ENCODE measurements at places on chromosomes 7 and 10.

- no peak for DNase-seq
These were observed 131.0 kb upstream of the GAD2 start for GRCh38 chr10:26085549-26085948.

DNA sequence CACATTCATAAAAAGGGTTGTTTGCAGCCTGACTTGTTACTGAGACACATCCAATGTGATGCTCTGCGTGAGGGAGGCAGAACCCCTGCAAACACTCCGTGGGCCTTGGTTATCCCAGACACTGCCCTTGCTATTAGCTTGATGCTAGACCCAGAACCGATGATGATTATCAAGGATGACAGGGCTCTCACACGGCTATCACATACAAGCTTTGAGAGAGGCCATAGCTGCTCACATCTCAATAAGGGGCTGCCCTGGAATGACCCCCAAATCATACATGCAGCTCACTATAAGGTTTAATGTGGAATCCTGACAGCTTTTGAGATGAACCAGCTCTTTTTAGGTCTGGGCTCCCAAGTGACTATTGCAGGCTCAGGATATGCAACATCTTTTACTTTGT lies 44.4 kb upstream of the TCERG1L start:
- DNase-seq, result no peak

GRCh38 chr10:119273413-119273812 lies 66.0 kb downstream of the GRK5 start:
- DNase-seq, result no peak

DNA sequence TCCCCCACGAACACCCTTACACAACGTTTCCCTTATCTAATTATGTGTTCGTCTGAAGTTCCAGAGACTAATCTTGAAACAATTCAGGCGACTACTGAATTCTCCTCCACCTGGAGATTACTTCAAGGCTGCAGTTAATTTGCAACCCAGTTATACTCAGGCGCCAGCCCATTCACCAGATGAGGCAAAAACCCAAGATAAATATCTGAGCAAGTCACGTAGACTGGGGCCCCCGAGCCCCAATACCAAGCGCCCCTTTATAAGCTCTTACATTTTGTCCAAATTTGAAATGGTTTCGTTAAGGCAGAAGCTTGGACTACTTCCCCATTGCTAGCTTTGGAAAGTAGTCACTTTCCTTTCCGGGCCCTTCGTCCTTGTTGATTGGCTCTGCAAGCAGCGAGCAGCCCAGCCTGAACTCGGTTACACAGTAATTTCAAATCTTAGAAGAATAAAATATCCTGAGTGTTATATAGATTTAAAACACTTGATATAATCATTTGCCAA lies 1.2 kb downstream of the TPK1 start:
- DNase-seq, result peak; percentile 6

- DNase-seq, result no peak
These were observed 159.0 kb downstream of the SND1 start for GRCh38 chr7:127810696-127811660.

DNA sequence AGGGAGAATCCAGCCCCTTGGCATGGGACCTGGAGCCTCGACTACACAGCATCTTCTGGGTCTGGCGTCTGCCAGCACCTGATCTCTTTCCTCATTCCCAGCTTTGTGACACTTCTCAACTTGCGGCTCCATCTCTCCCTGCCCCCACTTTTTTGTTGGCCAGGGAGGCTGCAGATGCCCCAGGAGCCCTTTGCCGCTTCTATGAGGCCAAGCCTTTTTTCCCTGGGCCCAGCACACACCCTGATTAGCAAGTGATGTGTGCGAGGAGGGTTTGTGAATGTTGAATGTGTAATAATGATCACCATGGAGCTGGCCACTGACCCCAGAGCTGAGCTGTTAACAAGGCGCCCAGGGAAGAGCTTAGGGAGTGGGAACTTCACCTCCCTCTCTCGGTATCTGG lies 4.4 kb downstream of the EVX1 start:
- DNase-seq, result no peak

DNA sequence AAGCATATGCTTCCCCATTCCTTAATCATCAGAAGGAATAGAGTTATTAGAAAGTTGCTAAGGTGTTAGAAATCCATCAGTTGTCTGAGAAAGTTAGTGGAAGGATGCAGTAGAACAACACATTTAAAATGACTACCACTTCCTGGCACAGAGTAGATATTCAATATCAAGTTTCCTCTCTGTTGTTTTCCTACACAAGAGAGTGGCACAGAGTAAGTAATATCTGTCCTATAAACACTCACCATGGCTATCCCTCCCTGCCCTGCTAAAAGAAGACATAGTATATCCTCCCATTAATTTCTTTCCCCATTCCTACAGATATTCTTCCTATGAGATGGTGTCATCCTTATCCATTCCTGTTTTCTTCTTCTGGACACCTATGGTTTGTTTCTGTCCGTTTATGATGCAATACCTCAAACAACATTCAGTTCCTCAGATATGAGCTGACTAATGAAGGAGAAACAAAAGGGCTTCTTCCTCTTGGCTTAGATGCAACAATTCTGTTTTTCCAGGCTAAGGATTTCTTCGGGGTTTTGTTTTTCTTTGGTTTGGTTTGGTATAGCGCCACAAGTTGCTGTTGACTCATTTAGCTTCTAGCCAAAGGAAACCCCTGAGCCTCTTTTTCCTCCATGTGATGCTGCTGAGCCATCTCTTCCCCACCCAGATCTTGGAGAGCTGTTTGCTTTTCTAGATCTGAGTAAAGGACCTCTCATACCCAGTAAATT lies 32.9 kb upstream of the BPGM start:
- no peak for DNase-seq

DNA sequence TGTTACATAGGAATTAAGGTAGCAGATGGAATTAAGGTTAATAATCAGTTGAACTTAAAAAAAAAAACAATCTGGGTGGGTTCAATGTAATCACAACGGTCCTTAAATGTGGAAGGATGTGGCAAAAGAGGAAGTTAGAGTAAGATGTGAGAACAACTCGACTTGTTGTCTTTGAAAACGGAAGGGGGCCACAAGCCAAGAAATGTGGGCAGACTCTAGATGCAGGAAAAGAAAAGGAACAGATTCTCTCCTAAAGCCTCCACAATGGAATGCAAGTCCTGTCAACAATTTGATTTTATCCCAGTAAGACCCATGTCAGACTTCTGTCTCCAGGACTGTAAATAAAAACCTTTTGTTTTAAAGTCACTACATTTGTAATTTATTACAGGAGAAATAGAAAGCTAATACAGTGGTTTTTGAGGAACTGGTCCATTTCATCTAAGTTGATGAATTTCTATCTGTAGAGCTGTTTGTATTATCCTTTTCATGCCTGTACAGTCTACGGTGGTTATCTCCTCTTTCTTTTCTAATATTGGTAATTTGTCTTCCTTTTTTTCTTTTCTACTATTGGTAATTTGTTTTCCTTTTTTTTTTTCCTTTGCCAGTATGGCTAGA lies 8.6 kb downstream of the MCMBP start:
- DNase-seq, result no peak

GRCh38 chr10:79034271-79034876 lies 34.4 kb upstream of the ZMIZ1 start:
- DNase-seq, result no peak

GRCh38 chr7:123864966-123865365 lies 20.0 kb downstream of the HYAL4 start:
- DNase-seq, result no peak

DNA sequence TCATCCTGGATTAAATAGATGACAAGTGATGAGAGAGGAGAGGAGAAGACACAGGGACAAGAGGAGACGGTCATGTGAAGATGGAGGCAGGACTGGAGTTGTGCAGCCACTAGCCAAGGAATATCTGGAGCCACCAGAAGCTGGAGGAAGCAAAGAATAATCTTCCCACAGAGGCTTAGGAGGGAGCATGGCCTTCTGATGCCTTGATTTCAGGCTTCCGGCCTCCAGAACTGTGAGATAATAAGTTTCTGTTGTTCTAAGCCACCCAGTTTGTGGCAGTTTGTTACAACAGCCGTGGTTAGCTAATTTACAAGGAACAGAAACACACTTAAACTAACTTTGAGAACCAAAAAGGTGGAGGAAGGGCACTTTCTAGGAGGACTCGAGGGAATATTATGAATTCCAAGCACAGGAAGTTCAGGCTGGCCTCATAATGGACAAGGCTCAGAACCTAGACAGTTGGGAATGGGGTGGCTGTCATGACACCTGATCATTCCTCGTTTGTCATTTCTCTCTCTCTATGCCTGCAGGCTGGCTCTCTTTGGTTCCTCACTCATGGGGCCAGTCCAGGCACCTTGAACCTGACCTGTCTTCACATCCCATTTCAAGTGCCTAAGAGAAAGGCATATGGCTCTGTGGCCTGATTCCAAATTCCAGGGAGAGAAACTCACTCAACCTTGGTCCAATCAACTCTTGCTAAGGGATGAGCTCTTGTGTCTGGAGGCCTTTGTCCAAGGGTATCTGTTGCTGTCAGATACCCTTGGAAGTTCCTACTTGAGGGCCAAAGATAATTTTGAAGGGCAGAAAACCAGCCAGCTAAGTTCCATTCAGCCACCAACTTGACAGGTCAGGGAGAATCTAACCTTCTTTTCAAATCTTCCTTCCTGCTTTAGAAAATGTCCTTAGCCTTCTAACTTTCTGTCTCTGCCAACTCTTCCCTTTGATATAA lies 33.5 kb upstream of the PDZD8 start:
- no peak for DNase-seq

DNA sequence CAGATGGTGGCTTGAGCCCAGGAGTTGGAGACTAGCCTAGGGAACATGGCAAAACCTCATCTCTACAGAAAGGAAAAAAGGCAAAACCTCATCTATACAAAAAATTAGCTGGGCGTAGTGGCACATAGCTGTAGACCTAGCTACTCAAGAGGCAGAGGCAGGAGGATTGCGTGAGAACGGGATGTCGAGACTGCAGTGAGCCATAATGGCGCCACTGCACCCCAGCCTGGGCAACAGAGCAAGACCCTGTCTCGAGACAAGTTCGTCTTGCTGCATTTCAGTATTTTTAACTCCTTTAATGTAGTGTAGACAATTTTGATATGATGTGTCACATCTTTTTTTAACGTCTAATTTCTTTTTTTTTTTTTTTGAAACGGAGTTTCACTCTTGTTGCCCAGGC lies 31.4 kb upstream of the KMT2C start:
- DNase-seq, result no peak

DNA sequence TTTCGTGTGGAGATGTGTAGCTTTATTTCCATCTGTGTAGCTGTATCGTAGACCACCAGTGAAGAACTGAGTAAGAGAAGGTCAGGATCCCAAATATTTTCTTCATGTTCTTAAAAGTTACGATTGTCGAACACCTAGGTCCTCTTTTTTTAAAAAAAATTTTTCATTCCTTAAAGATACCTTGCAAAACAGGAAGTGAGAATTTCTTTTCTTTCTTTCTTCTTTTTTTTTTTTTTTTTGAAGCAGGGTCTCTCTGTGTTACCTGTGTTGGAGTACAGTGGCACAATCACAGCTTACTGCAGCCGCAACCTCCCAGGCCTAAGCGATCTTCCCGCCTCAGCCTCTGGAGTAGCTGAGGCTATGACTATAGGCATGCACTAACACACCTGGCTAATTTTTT lies 60.8 kb downstream of the PHTF2 start:
- DNase-seq, result no peak

- DNase-seq, result no peak
These were observed 75.6 kb upstream of the TCERG1L start for GRCh38 chr10:131387018-131387529.

DNA sequence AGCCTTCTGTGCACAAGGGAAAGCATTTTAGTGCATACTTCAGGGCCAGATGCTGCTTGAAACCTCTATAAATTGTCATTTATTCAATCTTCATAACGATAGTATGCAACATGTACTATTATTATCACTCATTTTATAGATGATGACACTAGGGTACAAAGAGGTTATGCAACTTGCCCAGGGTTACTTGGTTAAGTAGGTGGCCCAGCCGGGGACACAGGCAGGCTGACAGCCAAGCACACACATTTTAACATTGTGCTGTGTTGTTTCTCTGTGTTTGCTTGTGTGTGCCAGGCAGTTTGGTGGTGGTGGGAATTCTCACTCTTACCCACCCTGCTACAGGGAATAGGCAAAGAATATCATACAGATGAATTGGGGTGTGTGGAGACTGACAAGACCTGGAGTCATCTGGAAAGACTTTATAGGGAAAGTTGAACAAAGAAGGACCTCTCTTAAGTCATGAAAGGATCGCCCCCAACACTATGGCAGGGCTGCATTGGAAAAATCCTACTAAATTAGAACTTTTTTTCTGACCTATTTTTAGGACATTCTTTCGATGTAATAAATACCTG lies 98.9 kb downstream of the MKX start:
- no peak for DNase-seq

- no peak for DNase-seq
These were observed 42.1 kb upstream of the ANAPC16 start for GRCh38 chr10:72173619-72174296.

DNA sequence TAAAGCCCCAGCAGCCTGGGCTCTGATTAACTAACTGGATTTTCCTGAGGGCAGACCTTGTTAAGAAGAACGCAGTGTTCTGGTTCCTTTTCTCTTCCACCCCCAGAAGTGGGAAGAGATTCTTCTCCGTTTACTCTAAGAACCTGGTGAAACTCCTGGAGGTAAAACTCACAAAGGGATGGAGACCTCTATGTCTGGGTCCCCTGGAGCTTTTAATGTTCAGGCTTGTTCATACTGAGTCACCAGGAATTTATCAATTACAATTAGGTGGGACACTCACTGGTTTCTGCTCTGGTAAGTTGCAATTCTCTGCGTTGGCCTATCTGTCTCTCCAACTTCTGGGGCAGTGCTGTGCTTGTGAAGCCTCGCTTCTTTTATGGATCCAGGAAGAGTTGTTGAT lies 73.3 kb upstream of the CACNB2 start:
- DNase-seq, result no peak

- DNase-seq, result no peak
These were observed 2.3 kb upstream of the TAX1BP1 start for GRCh38 chr7:27737616-27738015.

GRCh38 chr7:106448992-106449859 lies 164.4 kb upstream of the NAMPT start:
- DNase-seq, result no peak

- DNase-seq, result no peak
These were observed 90.4 kb upstream of the LRRTM3 start for GRCh38 chr10:66835400-66835799.

- DNase-seq, result no peak
These were observed 339.8 kb downstream of the ABCA13 start for GRCh38 chr7:48511080-48511479.

- no peak for DNase-seq
These were observed 489.1 kb downstream of the SUGCT start for GRCh38 chr7:40623863-40624262.

- no peak for DNase-seq
These were observed 57.3 kb upstream of the MET start for GRCh38 chr7:116614499-116615262.

DNA sequence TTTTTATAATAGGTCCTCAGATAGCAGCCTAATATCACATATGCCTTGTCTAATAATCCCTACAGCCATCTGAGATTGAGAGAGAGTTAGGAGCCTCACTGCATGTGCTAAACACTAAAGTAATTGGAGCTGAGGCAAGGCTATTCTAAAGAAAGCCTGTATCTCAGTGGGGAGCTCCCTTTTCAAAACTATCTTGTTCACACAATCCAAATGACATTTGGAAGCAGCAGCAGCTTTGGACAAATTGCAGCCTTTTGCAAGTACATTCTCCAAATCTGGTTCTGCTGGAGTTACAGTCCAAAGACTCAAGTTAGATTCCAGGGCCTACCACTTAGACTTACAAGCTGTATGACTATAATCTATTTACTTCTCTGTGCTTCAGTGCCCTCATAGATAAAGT lies 104.5 kb downstream of the MACC1 start:
- DNase-seq, result no peak

Measured in hypothalamus (tissue), 51 donors.